ENCODE measurements at places on chromosomes 2 and 18. TPM values are rescaled to one million over a fixed set of nuclear protein-coding genes. Genes with fewer than 3 reads are reported as not detected.

Gene ANO7
- total RNA-seq = 1.6 TPM

Gene CYS1
- total RNA-seq = 0.13 TPM

Gene TCF23
- not detected for total RNA-seq

Gene CLEC4F
- not detected for total RNA-seq

Gene ALPI
- not detected for total RNA-seq

Gene SH3YL1
- 30.5 TPM for total RNA-seq

Gene CACNB4
- total RNA-seq = 0.11 TPM

Gene ABCG8
- total RNA-seq = not detected

Gene CDH2
- total RNA-seq = 30.3 TPM

Gene SERPINB10
- total RNA-seq = not detected

Gene DSG2
- under 0.01 TPM for total RNA-seq

Gene RIT2
- total RNA-seq = not detected
